ENCODE measurements at places on chromosomes 2 and 18.

DNA sequence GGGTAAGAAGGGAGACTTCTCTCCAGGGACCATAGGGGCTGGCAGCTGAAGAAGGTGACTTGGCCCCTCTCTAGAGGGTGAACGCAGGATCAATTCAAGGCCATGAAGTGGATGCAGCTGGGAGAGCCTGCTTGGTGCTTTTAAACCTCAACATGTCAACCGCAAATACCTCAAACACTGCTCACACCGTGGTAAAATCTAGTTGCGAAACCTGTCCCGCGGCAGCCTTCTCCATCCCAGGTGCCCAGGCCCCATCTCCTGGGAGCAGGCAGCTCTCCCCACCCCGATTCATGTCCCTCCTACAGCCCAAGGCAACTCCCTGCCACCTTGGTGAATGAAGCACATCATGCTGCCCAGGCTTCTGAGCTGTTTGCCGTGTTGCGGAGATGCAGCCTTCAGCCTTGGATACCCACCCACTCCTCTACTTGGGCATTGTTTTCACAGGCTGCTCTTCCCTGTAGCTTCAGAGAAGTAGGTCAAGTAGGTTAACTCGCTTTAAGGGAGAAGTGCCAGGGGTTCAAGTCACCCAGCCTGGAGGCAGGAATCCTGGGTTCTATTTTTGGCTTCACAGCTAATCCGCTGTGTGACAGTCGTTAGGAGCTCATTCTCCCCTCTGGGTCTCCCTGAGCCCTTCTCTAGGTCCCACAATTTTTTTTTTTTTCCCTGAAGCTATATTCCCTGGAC, 6.2 kb upstream of the EFR3B start:
- DNase-seq: no peak

GRCh38 chr2:154713675-154714074, 15.2 kb downstream of the KCNJ3 start:
- no peak for DNase-seq

GRCh38 chr2:190763901-190764514, 115.1 kb downstream of the NAB1 start:
- DNase-seq: peak; percentile 47

GRCh38 chr18:74567822-74568221, 29.8 kb upstream of the ZNF407 start:
- no peak for DNase-seq

GRCh38 chr2:196046123-196046917, 22.3 kb downstream of the DNAH7 start:
- DNase-seq: no peak

DNA sequence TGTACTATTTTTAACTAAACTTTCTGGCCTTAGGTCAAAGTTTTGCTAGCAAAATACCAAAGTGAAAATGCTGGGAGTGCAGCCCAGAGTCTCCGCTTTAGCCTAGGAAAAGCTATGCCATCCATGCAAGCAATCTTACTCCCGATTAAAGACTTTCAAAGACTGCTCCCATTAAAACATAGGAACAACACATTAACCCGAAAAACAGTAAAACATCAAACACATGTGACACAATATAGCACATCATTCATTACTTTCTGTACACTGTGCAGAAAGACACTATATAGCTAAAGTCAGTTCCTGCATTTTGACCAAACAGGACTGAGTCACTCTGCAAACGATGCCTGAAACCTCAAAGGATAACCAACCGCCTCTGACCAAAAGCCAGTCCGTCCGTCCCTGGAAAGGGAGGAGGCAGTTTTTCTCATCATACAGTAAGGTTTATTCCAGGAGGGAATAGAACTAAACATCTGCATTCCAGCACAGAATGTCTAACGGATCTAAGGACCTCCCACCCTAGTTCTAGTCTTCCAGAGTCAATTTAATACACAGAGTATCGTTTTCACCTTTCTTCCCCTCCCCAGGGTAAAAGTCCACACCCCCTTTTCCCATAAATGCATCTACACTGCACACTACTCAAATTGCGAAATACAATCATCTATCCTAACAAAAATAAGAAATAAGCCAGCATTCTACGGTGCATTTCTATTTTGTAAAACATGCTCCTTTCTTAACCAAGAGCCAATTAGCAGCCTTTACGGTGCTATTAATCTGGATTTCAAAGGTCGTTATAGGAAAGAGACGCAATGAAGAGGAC, 1.7 kb downstream of the ROCK2 start:
- DNase-seq: no peak

- DNase-seq: no peak
Observed at GRCh38 chr18:23106575-23106974, 28.7 kb upstream of the CABLES1 start.

DNA sequence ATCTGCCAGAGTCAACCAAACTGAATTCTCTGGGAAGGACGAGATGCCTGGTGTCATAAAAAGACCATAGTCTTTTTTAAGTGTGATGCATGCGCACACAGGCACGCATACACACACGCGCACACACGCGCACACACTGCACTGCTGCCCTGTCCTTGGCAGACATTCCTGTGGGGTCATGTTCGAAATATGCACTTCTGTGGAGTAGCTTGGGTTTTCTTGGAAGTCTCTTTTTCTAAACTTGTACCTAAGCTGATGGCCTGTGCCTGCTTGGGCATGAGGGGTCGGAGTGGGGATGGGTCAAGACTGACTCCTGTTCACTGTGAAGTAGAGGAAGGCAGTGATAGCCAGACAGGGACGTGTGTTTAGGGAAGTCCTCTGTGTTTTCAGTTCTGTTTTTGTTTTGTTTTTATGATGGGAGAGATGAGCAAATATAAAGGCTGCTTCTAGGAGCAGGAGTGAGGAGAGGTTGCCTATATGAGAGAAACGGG, 4.0 kb upstream of the RMC1 start:
- no peak for DNase-seq

- DNase-seq: no peak
Observed at GRCh38 chr2:107932488-107932887, 53.8 kb upstream of the SLC5A7 start.

DNA sequence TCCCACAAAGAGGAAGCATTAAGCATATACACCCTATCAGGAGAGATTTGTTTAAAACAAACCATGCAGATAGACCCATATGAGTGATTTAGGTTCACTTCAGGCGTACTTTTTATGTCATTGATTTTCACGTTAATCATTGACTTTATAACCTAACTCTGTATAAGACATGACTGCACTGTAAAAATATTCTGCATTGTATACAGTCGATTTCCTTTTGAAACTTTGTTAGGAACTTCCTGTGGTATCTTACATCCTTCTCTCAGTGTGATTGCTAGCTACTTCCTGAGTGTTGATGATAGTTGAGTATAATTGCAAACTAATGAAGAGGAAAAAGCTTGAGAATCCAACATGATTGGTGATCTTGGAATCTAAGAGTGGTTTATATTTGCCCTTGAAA, 69.4 kb downstream of the XIRP2 start:
- no peak for DNase-seq

- DNase-seq: no peak
Observed at GRCh38 chr2:27408601-27409320, 630 bp downstream of the PPM1G start.

- DNase-seq: no peak
Observed at GRCh38 chr2:118309257-118309945, 221.1 kb downstream of the INSIG2 start.

GRCh38 chr2:160700021-160700814, 206.6 kb upstream of the RBMS1 start:
- no peak for DNase-seq

DNA sequence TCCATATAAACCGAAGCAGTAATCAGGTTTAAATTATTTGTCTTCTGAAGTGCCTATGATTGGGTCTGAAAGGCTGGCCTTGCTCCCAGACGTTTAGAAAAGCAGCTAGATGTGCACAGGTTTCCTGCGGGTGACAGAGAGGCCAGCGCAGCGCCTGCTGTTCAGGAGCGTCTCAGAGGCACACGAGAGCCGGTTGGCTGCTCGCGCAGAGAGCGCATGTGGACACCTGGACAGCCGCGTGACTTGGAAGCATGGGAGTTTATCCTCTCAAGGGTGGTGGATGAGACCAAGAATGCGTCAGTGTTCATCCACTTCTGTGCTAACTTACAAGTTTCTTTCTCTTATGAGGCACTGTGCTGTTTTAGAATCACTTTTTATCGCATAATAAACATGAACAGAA, 303.7 kb downstream of the PTGR3 start:
- DNase-seq: no peak

DNA sequence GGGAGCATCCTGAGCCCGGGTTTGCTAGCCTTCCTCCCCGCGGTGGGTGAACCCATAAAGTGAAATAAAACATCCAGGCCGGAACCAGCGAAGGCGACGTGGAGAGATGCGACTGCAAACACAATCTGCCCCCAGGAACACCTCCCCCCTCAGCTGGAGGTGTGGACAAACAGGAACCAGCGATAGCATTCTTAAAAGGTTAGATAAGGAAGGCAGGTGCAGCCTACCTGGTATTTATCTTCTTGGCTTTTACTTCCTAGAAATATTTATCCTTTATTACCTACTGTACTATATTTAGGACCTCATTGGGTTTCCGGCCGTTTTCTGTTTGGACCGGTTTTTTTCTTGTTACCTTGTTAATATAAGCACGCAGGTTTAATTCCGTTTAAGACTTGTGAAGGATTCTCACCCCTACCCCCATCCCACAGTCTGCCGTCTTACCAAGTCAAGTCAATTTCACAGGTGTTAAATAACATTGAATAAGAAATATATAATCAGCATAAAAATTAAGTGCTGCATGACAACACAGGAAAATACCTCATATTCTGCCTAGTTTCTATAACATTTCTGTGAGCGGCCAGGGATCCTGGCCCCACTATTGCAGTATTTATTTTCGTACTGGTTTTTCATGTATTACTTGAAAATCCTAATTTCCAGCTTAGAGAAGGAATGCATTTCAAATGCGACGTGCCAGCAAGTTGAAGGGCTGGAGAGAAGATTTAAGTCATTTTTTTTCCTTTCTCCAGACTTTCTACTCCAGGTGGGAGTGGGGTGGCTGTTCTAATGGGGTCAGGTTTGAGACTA, 224.0 kb upstream of the ID2 start:
- DNase-seq: no peak

DNA sequence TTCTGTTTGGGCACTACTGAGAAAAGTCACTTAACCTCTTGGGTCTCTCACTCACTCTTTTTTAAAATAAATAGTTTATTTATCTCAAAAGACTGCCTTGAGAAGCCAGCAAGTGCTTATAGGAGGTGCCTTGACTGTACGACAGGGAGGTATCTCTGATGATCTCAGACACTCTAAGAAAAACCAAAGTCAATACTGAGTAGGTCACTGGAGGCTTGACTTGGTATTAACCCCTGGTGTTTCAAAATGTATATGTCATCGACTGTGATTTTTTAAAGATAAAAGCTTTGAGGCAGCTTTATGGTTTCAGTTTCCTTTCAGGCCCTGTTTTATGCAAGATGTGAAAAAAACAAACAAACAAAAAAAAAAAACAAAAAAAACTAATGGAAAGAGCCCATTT, 33.7 kb downstream of the MREG start:
- no peak for DNase-seq

- no peak for DNase-seq
Observed at GRCh38 chr2:48249631-48250473, 280.1 kb upstream of the STON1 start.

- no peak for DNase-seq
Observed at GRCh38 chr2:188975497-188976102, 1.4 kb downstream of the COL3A1 start.

DNA sequence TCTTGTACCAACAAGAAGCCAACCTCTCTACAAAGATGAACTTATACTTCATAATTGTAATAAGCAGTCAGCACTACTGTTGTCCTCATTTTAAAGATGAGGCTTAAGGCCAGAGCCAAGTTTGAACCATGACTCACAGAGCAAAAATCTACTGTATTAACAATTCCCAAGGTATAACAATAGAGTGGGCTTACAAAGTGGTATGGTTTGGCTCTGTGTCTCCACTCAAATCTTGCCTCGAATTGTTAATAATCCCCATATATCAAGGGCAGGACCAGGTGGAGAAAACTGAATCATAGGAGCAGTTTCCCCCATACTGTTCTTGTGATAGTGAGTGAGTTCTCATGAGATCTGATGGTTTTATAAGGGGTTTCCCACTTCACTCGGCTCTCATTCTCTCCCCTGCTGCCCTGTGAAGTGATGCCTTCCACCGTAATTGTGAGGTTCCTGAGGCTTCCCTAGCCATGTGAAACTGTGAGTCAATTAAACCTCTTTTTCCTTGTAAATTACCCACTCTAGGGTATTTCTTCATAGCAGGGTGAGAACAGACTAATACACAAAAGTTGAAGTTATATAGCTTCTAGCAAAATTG, 19.5 kb downstream of the MRPL44 start:
- DNase-seq: no peak

- no peak for DNase-seq
Observed at GRCh38 chr2:1339388-1340140, 73.7 kb upstream of the TPO start.

DNA sequence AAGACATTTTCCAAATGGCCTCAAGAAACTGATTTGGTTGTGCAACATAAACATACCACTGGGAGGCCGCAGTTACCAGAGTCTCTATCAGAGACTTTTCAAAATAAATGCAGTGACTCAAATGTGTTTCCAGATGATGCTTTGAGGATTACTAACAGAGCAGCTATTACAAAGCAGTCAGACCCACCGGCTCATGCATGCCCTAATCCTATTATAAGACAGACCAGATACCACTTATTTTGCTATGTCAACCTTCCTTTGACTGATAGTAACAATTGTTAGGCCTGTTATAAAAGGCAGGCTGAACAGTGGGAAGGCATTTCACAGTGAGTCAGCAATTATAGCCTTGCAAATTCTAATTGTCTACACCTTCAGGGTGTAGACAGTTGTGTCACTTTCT, 217.7 kb downstream of the LRRTM1 start:
- DNase-seq: no peak

DNA sequence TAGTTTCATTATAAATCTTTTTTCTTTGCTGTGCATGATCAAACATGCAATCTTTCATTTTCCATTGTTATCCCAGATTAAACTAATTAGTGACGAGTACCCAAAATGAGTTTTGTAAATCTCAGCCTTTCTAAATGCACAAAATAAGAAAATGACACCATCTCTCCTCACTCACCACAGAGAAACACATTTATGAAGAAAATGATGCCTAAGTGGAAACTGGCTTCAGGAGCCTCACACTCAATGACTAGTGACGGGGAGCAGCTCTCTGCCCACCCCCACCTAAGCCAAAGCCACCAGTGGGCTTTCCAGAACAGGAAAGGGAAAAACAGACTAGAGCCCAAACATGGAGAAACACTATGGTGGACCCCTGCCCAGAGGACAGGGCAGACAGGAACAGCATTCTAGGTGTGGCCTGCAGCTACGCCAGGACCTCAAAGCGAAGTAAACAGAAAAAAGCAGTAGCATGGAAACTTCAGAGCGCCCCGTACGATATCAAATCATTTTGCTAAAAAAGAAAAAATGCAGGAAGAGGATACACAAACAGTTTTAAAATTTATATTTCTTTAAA, 113.5 kb downstream of the RBMS1 start:
- DNase-seq: no peak

DNA sequence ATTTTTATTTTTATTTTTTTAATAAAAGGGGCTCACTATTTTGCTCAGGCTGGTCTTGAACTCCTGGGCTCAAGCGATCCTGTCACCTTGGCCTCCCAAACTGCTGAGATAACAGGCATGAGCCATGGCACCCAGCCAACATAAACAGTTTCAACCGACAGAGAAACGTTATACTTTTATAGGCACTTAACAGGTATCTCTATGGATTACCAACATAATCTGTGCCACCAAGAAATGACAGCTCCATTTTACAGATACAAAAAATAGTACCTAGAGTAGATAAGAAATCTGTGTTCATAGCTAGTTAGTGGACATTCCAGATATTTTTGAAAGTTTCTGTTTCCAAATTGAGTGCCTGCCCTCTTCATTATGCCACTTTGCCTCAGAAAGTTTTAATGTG, 1316.7 kb downstream of the LRP1B start:
- DNase-seq: no peak

- DNase-seq: no peak
Observed at GRCh38 chr2:207219676-207220501, 54.1 kb upstream of the KLF7 start.
